ENCODE measurements at places on chromosomes 6 and 20. TPM values are rescaled to one million over a fixed set of nuclear protein-coding genes. Genes with fewer than 3 reads are reported as not detected.

Gene YIPF3
- 74.5 TPM for total RNA-seq

Gene TMEM151B
- not detected for total RNA-seq

Gene ZSCAN31
- total RNA-seq = 4.1 TPM

Gene RAB32
- total RNA-seq = 325 TPM

Gene SNPH
- 7.0 TPM for total RNA-seq

Gene LAMA4
- total RNA-seq = 41.3 TPM

Gene CST7
- total RNA-seq = not detected

Gene TUBB2B
- 72.7 TPM for total RNA-seq

Gene HLA-DQA2
- not detected for total RNA-seq

Gene RAET1E
- total RNA-seq = not detected

Gene SLC22A7
- total RNA-seq = not detected

Gene AIF1
- not detected for total RNA-seq

Gene MTO1
- 41.8 TPM for total RNA-seq

Gene TBC1D32
- 6.3 TPM for total RNA-seq

Gene RCAN2
- total RNA-seq = 0.33 TPM

All from melanocyte of skin (primary cell).